ENCODE measurements at places on chromosomes 16 and 17.

DNA sequence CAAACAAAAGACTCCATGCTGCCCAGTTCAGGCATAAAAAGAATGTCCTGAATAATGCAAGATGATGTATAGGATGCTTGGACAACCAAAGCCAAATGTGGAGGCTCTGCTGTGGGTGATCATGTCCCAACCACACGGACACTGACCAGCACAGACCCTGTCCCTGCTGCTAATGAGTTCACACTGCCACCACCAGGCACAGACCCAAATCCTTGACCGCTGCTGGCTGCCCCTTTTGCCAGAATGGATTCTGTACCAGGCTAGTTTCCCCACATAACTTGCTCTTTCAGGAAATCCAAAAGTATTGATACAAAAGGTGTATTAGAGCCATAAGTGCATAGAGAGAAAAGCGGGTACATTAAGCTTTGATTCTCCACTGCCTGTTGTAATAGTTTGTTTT lies 60.9 kb downstream of the XYLT1 start:
- no peak for DNase-seq

DNA sequence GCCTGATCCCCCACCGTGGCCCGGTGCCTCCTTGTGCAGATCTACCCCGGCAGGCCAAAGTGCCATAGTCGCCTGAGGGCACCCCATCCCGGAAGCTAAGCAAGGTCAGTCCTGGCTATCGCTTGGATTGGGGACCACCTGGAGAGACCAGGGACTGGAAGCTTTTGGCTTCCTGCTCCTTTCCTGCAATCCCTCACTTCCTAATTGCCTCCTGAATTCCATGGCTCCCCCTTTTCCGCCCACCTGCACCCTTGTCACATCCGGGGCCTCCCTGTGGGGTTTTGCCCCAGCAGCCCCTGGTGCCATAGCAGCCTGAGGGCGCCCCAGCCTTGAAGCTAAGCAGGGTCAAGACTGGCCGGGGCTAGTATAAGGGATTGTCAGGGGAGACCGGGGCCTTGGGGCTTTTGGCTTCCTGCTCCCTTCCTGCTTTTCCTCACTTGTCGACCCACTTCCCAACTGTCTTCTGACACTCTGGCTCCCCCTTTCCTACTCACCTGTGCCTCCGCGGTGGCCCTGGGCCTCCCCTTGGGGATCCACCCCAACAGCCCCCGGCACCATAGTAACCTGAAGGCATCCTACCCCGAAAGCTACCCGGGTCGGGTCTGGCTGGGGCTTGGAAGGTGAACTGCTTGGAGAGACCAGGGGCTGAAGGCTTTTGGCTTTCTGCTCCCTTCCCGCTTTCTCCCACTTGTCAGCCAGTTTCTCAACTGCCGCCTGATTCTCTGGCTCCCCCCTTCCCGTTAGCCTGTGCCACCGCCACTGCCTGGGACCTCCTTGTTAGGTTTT lies 2293.6 kb downstream of the TP53TG3F start:
- no peak for DNase-seq

DNA sequence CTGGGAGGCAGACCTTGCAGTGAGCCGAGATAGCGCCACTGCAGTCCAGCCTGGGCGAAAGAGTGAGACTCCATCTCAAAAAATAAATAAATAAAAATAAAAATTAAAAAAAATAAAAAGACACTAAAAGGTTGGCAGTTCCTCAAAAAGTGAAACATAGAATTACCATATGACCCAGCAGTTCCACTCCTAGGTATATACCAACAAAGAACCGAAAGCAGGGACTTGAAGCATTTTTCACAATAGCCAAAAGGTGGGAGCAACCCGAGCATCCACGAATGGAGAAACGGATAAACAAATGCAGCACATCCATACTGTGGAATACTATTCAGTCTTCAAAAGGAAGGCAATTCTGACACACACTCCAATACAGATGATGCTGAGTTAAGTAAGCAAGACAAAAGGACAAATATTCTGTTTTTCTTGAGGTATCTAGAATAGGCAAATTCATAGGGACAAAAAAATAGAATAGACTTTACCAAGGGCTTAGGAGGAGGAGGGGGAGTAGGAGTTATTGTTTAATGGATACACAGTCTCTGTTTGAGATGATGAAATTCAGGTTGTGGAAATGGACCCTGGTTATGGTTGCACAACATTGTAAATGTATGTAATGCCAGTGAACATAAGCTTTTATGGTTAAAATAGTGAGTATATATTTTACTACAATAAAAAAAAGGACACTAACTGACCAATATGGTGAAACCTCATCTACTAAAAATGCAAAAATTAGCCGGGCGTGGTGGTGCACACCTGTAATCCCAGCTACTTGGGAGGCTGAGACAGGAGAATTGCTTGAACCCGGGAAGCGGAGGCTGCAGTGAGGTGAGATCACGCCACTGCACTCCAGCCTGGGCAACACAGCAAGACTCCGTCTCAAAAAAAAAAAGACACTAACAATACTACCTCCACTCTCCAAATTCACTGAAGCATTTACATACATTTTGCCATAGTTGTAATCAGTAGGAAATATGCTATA lies 27.0 kb upstream of the SLC35B1 start:
- DNase-seq = no peak

- no peak for DNase-seq
Observed at GRCh38 chr16:15701975-15702970, 52.2 kb downstream of the NDE1 start.

- DNase-seq = no peak
Observed at GRCh38 chr17:6380915-6381438, 53.9 kb downstream of the AIPL1 start.

- DNase-seq = no peak
Observed at GRCh38 chr17:57506774-57507127, 238.3 kb downstream of the CCDC182 start.

- no peak for DNase-seq
Observed at GRCh38 chr17:8474826-8475225, 39.1 kb downstream of the NDEL1 start.

GRCh38 chr17:58421711-58422110 lies 4.4 kb upstream of the RNF43 start:
- DNase-seq = no peak

GRCh38 chr17:12348476-12348875 lies 317.2 kb upstream of the MYOCD start:
- DNase-seq = no peak

DNA sequence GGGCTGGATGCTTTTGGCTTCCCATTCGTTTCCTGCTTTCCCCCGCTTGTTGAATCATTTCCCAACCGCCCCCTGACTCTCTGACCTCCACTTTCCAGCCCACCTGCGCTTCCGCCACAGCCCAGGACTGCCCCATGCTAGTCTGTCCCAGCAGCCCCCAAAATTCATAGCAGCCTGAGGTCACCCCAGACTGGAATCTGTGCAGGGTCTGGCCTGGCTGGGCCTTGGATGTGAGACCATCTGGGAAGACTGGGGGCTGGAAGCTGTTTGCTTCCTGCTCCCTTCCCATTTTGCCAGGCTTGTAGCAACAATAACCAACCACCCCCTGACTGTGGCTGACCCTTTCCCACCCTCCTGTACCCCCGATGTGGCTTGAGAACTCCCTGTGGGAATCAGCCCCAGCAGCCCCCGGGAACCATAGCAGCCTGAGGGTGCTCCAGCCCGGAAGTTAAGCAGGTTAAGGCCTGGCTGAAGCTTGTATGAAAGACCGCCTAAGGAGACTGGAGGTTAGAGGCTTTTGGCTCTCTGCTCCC lies 2290.8 kb downstream of the TP53TG3F start:
- DNase-seq = no peak

DNA sequence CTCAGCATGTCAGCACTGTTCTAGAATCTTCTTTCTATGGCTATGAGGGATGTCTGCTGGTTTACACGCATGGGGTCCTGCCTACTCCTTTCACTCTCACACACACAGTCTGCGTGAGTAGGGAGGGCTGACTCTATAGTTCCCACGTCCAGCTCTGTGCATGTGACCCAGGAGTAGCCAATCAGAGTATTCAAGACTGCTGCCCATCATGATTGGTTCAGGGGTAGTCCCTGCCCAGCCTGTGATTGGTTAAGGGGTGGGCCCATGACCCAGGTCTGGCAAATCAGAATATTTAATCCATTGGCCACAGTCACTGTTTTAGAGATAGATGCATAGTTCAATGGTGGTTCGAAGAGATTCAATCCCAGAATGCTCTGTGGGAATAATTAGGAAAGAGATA lies 151.3 kb upstream of the IRX3 start:
- DNase-seq = no peak

GRCh38 chr16:53484542-53484941 lies 18.5 kb downstream of the AKTIP start:
- DNase-seq = no peak

DNA sequence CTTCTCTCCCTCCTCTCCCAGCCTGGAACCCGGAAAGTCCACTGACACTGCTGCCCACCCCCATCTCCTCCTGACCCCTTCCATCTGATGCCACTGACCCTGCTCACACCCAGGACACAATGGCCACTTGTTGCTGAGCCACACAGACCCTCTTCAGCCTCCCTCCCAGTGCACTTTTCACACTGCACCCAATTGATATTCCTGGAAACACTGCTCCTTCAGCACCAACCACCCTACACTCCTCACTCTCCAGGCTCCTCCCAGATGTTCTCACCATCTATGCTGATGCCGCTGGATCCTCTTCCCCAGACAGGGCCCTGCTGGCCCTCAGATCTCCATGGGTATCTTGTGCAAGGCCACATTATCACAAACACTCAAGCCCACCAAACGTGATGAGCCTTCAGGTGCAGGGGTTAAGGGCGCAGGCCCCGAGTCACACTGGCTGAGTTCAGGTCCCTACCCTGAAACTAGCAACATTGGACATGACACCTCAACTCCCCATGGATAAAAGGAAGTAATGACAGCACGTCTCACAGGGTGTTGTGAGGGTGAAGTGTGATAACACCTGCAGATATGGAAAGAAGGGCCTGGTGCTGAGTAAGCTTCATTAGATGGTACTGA lies 238.1 kb downstream of the ZNF423 start:
- no peak for DNase-seq

- DNase-seq = no peak
Observed at GRCh38 chr17:44360826-44361225, 2.8 kb downstream of the FAM171A2 start.
